CD4-positive, alpha-beta T cell treated with Interleukin-15 for 4 hours (primary cell): ENCODE measurements at places on chromosomes 12 and 14.

DNA sequence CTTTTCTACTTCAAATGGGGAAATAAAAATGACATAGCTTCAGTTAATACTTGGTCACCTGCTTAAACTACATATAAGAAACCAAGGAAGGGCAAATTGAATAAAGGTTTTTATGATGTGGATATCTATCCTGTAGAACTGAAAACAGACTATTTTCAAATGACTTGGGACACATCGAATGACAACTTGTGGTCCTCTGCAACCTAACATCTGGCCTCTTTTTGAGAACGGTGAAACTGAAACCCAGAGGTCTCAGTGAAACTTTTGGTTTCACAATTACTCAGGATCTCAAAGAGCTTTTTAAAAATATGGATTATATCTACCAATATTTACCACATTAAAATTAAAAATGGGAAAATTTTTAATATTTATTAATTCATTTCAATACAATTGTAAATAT lies 65.2 kb downstream of the PPP2R5E start:
- DNase-seq: peak; percentile 50

DNA sequence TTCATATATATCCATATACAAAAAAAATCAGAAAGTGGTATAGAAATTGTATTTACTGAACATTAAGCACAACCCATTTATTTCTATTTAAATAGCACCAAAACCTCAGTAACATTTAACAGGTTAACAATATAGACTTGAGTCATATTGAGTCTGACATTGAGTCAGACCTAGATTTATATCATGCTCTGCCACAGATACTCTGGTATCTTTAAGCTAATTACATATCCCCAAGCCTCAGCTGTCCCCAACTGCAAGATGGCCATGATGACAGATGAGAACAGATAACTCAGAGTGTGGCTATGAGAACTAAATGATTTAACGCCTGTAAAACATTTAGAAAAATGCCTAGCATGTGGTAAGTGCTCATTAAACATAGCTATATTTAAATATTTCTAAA lies 40.3 kb downstream of the IFNG start:
- peak; percentile 31 for DNase-seq

- no peak for DNase-seq
Observed at GRCh38 chr12:87315-87714, 20.7 kb downstream of the IQSEC3 start.

- no peak for DNase-seq
Observed at GRCh38 chr14:99566009-99566389, 38.0 kb downstream of the CCDC85C start.

DNA sequence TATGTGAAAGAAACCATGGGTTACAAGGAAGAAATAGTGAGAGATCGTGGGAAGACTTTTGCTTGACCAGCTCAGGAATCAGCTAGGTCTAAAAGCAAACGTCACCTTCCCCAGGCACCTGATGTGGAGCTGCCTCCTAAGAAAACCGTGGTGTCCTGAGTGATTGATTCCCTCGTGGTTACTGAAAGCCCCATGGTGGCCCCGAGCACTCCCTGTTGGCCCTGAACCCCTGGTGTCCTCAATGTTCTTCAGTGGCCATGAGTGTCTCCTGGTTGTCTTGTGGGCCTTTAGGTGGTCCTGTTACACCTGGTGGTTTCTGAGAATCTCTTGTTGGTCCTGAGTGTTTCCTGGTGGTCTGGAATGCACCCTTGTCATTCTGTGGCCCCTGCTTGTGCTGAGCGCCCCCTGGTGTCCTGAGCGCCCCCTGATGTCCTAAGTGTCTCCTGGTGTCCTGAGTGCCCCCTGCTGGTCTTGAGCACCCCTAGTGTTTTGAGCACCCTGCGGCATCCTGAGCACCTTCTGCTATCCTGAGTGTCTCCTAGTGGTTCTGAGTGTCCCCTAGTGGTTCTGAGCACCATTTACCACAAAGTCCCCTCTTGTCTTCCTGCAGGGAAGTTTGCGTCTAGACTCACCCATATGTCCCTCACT lies 518.7 kb downstream of the TMEM121 start:
- peak; percentile 80 for DNase-seq

GRCh38 chr14:99325016-99325415 lies 53.0 kb upstream of the BCL11B start:
- DNase-seq: no peak

DNA sequence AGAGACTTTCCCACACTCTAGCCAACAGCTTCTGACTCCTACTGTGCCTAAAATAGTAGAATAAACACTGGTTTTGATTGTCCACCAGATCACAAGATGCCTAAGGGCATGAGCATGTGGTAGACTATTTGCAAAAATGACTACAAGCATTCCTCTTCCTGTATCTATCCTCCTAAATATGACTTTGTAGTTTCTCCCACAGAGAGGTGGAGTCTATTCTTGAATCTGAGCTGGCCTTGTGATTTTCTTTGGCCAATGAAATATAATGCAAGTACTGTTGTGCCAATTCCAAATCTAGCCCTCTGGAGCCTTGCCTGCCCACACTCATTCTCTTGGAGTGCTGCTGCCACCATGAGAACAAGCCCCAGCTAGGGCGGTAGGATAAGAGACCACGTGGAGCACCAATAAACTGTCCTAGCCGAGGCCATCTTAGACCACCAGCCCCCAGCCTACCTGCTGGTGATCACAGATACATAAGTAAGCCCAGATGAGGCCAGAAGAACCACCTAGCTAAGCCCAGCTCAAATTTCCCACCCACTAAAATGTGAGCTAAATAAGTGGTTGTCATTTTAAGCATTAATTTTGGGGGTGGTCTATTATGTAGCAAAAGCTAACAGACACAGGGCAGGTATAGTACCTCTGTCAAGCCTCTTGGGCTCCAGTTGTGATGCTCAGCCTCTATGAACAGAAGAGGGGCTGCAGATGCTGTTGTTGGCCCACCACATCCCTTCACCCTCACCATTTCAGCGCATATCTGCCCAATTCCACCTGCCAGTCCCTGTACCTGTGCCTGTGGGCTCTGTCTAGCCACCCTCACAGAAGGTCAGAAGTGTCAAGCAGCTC lies 17.9 kb downstream of the ZFP36L1 start:
- DNase-seq: no peak
